ENCODE measurements at places on chromosomes 16 and 17.
A peak's percentile ranks its signal among the peaks of the same experiment; 100 is the strongest.

DNA sequence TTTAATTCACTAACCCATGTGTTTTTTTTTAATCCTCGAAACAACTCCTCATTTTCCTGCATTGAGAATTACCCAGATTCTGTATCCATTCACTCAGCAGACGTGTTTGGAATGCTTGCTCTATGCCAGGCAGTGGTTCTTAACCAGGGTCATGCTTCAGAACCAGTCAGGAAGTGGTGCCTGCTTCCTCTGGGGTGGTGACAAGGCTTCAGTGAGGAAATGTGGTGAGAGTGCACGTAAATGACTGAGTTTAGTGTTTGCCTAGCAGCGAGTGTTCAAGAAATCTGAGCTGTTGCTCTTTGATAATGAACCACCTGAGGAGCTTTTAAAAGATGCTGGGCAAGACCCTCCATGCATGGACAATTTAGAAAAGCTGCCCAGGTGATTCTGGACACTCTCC, 9.9 kb downstream of the ZFP90 start:
- peak; percentile 17 for DNase-seq

DNA sequence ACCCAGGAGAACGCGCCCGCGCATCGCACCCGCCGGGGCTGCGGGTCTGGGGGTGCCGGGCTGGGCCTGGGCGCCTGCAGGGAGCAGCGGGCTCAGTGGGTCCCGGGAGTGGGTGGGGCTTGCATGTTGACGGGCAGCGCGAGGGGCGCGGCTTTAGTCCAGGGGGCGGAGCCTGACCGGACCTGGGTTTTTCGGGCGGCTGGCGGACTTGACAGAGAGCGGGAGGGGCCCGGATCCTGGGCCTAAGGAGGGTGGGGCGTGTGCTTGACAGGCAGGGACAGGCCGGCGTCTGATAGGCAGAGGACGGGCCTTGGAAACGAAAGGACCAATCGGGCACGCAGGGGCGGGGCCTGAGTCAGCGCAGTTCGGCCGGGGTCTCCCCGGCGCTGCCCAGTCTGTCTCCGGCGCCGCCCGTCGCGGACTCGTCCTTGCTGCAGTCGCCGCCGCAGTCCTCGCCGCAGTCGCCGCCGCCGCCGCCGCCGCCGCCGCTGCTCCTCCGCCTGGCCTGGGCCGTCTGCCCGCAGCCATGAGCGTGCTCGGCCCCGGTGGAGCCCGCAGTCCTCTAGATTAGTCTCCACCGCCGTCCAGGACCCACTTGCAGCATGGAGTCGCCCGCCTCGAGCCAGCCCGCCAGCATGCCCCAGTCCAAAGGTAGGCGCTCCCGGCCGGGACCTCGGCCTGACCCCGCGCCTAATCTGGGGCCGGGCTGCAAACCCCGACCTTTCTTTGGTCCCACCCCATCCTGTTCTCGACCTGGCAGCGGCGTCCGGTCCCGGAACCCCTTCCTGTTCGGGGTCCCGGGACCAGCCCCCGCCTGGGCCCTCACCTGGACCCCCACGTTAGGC, at the start of gene MAP2K3:
TSS of gene MAP2K3 (plus strand) at position 393 of the 845 bp plus-strand sequence. CDS start at position 603, 210 bp downstream.
- peak; percentile 97 for DNase-seq

GRCh38 chr16:5885521-5885920, 787.9 kb upstream of the EEF2KMT start:
- DNase-seq, result no peak

- DNase-seq, result no peak
Observed at GRCh38 chr16:11892761-11893160, 23.0 kb downstream of the GSPT1 start.

DNA sequence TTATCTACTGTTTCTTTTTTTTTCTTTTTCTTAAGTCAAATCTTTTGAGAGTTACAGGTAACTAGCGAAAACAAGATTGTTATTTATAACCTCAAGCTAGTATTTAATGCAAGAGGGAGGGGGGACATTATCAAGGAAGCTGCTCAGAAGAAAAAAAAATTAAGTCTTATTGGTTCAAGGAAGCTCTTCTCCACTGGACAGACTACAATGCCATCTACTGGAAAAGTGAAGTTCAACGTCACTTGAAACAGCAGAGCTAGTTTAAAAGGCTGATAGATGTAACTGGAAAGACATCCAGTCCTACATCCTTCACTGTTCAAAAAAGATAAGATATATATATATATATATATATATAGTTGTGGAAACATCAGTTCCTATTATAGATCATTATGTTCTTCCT, 418.0 kb upstream of the PSMD7 start:
- DNase-seq, result no peak

DNA sequence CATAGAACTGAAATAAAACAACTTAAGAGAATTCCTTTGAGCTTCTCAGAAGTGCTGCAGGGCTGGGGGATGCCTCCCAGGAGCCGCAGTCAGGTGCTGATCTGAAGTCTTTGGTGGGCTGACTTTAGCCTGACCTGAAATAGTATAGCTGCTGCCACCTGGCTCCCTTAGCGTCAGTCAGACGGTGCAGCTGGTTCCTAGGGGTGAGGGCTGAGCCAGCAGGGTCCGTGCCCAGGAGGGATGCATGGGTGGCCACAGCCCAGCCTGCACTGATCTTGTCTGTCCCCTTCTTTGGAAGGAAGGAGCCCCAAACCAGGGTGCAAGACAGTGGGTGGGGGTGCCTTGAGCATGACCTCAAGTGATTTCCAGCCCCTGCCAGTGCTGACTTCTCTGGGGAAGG, 11.5 kb downstream of the MAPT start:
- no peak for DNase-seq

- DNase-seq, result no peak
Observed at GRCh38 chr16:66293207-66293735, 73.2 kb upstream of the CDH5 start.
